ENCODE measurements at places on chromosomes 6 and 20.

DNA sequence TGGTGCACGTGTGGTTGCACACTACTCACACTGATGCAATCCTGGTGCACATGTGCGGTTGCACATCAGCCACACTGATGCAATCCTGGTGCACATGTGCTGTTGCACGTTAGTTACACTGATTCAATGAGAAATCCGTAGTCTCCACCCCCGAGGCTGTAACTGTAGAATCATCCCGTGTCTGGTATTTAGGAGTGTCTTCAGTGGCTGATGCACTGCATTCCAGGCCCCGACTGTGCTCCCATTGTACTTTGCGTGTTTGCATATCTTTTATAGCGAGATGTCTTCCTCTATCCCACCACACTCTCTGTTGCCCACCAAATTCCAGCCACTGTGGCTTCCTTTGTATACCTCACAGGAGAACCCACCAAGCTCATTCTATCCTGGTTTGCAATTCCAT is 87.8 kb upstream of the MTHFD1L start:
- no peak for DNase-seq

DNA sequence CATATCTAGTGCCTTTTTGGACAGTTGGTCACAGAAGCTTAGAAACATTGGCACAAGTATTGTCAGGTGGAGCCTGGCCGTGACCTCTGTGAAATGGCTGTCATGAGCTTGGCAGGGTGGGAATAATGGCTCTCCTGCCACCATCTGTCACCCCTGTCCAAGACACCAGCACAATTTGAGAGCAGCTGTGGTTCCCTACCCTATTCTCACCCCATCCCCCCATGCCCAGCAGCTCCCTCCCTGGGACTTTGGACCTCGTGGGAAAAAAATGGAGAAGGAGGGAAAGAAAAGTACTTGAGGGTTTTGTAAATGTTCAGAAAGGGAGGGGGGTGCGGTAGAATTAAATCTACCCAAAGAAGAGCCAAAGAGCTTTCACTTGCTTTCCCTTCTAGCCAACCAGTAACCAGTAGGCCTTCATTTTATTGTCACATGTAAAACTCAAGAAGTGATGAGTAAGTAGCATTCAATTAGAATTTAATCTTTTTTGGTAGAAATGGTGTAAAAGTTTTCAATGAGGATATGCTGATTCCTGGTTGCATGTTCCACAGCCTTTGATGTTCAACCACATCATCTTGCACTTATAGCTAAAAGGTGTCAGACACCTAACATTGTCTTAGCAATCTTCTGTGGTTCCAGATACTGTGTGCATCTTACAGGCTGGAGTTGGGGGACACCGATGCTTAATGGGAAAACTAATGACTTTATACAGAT is 263.5 kb upstream of the TAB2 start:
- DNase-seq: no peak

- DNase-seq: no peak
Observed at GRCh38 chr6:105835373-105835772, 250.8 kb upstream of the PRDM1 start.

DNA sequence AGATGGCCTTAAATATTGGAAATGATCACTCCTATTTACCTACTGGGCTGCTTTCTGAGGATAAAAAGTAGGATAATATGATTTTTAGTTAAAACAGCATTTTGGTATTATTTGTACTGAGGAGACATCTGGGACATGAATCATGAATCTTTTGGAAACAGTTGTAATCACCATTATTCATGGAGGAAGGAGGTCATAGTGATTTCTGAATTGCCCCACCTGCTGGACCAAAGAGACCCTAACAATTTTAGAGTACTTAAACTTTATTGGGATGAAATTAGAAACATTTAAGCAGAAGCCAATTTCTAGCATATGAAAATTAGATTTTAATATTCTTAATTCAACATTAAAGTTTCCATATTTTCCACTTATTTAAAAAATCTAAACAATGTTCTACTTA is 108.4 kb upstream of the SIM1 start:
- DNase-seq: no peak

- DNase-seq: no peak
Observed at GRCh38 chr6:157987788-157988699, 6.4 kb downstream of the SYNJ2 start.

DNA sequence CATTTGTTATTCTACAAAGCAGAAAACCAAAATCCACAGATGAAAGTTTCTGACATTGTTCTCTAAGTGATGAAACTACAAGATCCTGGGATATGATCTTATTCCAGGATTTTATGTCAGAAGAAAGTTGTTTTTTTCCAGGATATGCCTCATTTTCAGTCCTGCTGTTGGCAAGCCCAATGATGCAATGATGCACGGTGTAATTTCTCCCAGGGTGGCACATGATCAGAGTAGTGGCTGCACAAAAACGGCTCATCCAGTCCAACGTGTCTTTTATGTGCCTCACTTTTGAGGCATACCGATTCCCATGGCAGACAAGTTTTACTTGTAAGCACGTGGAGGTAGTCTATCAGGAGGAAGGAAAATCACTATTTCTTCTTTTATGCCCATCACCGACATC is 302.3 kb upstream of the JAG1 start:
- DNase-seq: no peak

GRCh38 chr6:13998356-13998755 is 73.6 kb downstream of the RNF182 start:
- DNase-seq: no peak

DNA sequence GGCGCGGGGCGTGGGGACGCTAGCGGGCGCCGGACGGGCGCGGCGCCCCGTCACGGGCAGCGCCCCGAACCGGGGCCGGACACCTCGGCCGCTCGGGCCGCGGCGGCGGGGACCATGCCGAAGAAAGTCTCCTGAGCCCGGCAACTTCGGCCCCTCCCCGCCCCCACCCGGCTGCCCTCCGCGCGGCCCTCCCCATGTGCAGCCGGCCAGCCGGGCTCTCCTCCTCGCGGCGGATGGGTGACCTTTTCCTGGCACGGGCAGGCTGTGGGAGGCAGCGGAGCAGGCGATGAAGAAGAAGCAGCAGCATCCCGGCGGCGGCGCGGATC is 278 bp downstream of the UST start:
- DNase-seq: no peak

- DNase-seq: no peak
Observed at GRCh38 chr6:100880149-100880852, 828 bp downstream of the ASCC3 start.

DNA sequence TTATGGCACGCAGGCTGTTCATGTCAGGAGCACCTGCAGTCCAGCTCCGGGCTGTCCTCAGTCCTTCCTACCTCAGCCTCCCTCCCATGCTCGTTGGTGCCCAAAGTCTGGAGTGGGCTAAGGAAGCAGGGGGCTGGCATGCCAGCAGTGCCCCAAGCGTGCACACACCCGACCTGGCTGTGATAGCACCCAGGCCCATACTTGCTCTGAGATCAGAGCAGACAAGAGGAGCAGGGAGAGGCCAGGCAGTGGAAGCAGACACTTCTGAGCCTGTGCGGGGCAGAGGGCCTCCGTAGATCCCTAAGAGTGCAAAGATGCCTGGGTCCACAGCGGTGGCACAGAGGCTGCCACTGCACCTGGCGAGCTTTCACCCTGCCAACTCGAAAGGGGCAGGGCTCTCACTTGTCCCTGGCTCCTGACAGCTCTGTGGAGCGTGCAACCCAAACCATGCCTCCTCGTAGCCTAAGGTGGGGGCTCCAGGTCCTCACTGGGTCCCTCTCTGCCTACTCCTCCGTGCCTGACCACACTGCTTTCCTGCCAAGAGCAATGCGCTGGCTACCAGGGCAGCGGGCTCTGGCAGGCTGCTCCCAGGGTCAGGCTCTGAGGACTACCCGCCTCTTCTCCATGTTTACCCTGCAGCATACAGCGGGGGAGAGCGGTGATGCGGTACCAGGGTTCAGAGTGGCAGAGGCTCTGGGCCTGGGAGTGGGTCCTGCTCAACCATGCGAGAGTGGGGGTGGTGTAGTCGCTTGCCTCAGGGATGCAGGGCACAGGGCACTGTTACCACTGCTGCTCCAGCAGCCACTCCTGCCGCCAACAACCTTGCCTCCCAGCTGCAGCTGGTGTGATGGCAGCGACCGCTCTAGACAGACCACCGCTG is 59.5 kb downstream of the MANEA start:
- DNase-seq: no peak

DNA sequence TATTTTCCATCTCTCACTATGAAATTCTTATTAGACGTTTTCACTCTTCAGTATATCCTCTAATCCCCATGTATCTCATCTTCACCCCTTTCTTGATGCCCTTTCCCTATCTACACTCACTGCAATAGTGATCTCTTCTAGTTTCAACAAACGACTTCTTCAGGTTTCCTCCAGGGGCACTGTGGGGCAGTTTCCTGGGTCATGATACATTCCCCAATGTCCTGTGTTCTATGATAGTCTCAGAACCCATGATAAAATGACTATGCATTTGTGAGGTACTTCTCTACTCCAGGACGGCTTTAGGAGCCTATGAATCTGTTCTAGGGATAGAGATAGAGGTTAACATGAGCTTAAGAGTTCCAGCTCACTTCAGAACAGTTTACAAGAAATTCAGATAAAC is 183.3 kb downstream of the FOXC1 start:
- no peak for DNase-seq

Measured in stimulated activated effector memory CD8-positive, alpha-beta T cell treated with anti-CD3 and anti-CD28 coated beads, Interleukin-12 subunit alpha, Interleukin-12 subunit beta, amount 100 ng/mL, for 72 hours (primary cell).